ENCODE measurements at places on chromosomes 6 and 20.

DNA sequence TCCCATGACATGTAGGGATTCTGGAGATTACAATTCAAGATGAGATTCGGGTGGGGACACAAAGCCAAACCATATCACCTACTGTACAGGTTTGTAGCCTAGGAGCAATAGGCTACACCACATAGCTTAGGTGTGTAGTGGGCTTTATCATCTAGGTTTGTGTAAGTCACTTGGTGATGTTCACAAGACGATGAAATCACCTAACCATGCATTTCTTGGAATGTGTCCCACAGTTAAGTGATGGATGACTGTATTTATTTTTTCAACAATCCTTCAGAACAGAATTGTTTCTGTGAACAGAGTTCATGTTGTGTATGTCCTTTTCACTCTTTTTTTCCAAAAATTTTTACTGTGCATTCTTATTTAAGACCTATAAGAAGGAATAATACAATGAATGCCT, 76.1 kb downstream of the DTD1 start:
- no peak for DNase-seq

- DNase-seq = no peak
Measured at GRCh38 chr20:24818056-24818455, 131.0 kb upstream of the CST7 start.

DNA sequence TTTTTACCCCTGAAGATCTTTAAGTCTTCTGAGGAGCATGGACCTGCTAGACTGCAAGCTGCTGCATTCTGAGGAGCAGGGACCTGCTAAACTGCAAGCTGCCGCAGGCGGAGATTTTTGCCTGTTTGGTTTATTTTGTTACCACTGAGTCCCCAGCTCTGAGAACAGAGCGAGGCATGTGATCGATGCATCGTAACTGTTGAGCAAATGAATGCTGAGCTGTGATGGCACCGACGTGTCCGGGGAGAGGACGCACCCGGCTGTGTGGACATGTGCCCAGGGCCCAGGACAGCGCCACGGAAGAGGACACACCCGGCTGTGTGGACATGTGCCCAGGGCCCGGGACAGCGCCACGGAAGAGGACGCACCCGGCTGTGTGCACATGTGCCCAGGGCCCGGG, 24.2 kb downstream of the DNAJC5 start:
- no peak for DNase-seq

- DNase-seq = no peak
Measured at GRCh38 chr20:19251958-19252357, 39.5 kb downstream of the SLC24A3 start.

DNA sequence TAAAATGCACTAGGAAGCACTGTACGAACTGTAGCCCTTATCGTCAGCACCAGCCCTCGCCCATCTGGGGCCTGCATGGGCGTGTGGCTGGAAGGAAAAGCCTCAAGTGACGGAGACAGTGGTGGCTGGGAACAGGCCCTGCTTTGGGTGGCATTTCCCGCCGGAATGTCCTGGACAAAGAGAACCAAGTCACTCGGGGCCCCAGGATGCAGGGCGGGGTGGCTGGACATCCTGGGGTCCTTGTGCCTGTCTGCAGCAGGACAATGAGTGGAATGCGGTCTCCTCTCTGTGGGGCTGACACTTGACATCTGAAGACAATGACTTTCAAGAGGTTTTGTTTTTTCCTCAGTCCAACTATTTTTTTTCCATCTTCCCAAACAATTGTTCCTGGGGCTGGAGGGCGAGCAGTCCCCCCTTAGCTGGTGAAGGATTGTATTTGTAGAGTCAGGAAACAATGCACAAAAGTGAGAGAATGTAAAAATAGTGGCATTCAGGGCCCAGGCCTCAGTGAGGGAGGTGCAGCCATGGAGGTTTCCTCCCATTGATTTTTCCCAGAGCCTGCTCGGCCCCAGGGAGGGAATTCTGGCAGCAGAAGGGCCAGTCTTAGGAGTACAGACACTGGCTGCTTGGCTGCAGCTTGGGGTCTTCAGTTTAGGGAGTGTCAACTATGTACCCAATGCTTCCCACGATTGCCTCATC, 64.4 kb downstream of the PREX1 start:
- DNase-seq = no peak

DNA sequence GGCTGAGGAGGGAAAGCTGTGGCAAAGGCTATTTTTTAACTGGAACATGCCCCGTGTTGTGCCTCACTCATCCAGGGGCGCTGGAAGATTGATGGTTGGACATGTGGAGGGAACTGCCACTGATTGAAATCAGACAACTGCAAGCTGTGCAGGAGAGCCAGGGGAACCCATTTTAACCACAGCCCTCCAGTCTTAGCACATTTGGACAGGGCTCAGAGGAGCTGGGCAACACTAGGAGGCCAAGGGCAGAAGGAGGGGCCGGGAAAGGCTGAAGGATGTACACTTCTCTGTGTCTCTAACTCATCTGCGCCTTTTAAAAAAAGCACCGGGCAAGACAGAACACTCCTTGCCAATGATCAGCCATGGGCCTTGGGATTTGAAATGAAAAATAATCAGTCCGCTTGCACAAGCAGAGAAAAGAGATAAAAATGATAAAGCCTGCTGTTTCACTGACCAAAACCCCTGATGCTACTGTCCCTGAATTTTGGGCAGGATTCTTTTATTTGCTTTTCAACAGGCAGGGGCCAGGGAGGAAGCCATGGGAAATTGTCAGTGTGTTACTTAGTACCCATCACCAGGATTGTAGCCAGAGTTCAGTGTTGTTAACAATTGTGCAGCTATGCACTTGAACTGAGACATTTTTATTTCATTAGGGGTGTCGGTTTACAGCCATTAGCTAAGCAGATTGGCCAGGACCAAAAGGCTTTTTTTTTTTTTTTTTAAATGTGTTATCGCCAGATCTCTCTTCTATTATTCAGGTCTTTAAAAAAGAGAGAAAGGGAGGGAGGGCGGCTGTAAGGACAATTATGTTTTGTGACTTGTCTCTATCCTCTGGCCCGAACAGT, 109.3 kb upstream of the EYA4 start:
- no peak for DNase-seq

DNA sequence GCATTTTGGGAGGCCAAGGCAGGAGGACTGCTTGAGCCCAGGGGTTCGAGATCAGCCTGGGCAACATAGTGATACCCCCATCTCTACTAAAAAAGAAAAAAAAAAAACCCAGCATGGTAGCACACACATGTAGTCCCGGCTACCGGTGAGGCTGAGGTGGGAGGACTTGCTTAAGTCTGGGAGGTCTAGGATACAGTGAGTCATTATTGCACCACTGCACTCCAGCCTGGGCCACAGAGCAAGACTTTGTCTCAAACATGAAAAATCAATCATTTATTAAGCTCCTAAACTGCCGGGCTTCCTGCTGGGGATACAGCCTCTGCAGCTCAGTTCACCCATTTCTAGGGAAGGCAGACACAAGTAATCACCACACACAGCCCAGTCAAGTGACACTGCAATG, 7.3 kb upstream of the USP45 start:
- DNase-seq = no peak

- no peak for DNase-seq
Measured at GRCh38 chr6:71908162-71908765, 21.9 kb downstream of the RIMS1 start.

DNA sequence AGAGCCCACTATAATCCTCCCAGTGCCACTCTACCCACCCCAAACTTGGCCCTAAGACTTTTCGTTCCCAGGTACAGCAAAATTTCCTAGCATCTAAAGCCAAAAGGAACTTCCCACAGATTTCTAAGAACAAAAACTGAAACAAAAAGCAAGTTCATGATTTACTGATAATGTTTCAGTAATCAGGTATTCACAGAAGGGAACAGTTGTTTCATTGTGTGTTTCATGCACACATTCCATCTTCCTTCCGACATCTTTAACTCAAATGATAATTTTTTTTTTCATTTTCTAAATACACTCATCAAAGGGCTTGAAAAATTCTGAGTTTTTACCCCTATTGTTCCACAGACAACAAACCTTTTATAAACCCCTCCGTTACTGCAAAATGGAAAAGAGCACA, 6.0 kb upstream of the BTN1A1 start:
- no peak for DNase-seq

DNA sequence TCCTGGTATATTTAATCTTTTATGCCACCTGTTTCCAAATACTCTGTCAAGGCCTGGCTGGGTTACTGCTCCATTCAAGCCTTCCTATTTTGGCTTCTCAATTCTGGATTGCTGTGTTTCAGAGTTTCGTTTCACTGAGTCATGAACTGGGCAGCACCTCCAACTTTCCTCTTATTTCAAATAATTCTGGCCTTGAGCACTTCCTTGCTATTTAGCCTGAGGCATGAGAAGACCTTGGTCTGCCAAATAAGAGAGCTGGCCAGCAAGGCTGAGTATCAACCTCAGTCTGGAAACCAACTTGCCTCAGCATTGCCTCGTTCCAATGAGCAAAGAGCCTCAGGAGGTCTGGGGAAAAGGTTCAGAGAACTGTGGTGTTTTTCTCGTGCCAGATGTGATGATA, 66.6 kb downstream of the TNFAIP3 start:
- DNase-seq = no peak
